Heart left ventricle (tissue), 16 donors: ENCODE measurements at places on chromosomes 5 and 9.

- no peak for DNase-seq
Measured at GRCh38 chr5:20230010-20230409, 242.0 kb upstream of the CDH18 start.

DNA sequence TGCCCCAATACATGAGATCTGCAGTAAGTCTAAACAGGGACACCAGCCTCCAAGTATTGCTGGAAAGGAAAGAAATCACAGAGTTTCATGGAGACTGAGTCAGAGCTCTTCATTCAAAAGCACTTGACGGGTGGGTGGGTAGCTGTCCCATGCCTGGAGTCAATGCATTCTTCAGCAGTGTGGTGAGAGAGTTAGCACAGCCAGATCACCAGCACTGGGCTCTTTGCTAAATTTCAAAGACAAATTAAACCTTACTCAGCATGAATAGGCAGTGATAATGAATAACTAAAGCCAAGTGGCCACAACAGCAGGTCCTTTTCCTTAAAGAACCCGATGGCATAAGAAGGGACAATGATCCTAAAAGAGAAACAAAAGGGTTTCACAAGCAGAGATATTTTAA lies 192.4 kb downstream of the ACTL7B start:
- no peak for DNase-seq

- DNase-seq, result no peak
Measured at GRCh38 chr5:83871533-83872395, 151.1 kb upstream of the HAPLN1 start.

- no peak for DNase-seq
Measured at GRCh38 chr5:144487761-144488160, 317.1 kb downstream of the KCTD16 start.

- no peak for DNase-seq
Measured at GRCh38 chr5:133696782-133697507, 84.6 kb upstream of the FSTL4 start.

DNA sequence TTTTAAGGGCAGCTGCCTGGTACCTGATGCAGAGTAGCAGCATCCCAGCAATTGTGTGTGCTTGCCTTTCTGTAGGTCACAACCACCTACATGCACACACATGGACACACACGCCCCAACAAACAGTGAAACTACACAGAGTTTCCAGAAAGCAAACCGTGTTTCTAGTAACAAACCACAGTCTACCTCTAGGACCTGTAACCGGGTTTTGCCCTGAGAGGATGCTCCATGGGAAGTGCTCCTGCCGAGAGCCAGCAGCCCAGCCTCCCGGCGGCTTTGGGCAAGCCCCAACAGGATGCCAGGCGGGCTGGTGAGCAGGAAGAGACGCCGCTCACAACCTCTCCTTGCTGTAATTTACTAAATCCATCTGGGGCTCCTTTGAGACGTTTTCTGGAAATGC lies 4.1 kb upstream of the TCF7 start:
- DNase-seq, result no peak

DNA sequence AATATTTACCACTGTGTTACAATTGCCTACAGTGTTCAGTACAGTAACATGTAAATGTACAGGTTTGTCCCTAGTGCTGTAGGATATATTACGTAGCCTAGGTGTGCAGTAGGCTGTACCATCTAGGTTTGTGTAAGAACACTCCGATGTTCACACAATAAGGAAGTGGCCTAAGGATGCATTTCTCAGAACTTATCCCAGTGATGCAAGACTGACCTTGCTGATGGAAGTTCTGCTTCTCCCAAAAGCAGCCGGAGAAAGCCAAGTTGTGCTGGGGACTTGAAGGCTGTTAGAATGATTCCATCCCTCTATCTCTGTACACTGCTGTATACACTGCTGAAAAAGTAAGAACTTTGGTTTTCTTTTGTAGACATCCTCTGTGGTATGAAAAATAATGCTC lies 21.6 kb downstream of the NEUROG1 start:
- DNase-seq, result no peak

- no peak for DNase-seq
Measured at GRCh38 chr5:123664961-123665360, 153.0 kb downstream of the CSNK1G3 start.

DNA sequence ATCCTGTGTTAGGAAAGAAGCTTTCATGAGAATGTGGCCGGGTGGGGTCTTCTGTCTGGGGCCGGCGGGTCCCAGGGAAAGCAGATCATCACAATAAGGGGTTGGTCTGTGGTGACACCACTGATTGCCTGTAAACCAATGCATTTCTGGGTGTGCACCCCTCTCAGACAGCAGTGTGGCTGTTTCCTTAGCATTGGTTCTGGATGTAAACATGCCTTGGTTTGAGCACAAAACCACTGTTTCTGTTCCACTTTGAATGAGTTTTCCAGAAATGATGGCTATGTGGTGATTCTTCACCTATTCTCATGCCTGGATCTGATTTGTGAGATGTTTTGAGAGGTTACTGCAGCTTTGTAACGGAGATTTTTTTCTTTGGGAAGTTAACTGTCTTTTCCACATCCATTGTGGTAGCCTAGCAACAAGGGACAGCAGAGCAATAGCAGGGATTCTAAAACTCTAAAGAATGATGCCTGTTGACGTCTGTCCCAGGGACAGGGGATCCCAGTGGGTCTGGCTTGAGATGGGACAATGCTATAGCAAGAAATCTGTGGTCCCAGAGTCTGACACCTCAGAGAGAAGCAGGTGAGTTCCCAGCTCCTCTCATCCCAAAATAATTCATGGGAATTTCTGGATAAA lies at the start of gene CCDC192:
TSS of gene CCDC192 (plus strand) at position 466 of the 636 bp plus-strand sequence. CDS start at position 521, 55 bp downstream.
- DNase-seq, result no peak

DNA sequence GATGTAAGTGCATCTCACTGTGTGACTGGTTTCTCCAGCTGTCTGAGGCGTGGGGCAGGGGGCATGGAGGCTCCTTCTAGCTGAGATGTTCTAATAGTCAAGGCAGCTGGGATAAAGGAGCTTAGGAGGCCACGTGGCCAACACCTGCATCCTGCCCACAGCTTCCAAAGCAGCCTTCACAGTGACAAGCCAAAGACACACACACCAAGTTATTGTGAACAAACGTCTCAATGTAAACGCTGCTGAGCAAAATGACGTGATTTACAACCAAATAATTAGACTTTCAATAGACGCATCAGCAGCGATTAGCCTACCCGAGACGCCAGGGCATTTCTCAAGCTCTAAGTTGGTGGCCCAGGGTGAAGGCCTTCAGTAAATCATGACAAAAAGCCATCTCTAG lies 23.2 kb upstream of the SLC25A51 start:
- DNase-seq, result peak; percentile 1

- DNase-seq, result no peak
Measured at GRCh38 chr5:178817506-178817905, 42.2 kb upstream of the ZNF354B start.

- no peak for DNase-seq
Measured at GRCh38 chr5:61176631-61177030, 14.4 kb upstream of the SMIM15 start.

- DNase-seq, result no peak
Measured at GRCh38 chr5:159010661-159011442, 88.9 kb downstream of the EBF1 start.

DNA sequence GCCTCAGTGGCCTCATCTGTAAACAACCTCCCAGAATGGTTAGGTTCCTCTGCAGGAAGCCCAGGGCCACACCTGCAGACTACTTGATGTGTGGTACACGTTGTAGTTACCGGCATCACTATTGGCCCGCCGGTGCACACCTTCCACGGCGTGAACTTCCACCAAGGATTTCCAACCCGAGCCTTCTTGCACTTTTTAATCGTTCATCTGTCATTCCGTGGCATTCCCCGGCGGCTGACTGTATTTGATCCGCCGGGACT lies 5.3 kb upstream of the TRIM41 start:
- no peak for DNase-seq

DNA sequence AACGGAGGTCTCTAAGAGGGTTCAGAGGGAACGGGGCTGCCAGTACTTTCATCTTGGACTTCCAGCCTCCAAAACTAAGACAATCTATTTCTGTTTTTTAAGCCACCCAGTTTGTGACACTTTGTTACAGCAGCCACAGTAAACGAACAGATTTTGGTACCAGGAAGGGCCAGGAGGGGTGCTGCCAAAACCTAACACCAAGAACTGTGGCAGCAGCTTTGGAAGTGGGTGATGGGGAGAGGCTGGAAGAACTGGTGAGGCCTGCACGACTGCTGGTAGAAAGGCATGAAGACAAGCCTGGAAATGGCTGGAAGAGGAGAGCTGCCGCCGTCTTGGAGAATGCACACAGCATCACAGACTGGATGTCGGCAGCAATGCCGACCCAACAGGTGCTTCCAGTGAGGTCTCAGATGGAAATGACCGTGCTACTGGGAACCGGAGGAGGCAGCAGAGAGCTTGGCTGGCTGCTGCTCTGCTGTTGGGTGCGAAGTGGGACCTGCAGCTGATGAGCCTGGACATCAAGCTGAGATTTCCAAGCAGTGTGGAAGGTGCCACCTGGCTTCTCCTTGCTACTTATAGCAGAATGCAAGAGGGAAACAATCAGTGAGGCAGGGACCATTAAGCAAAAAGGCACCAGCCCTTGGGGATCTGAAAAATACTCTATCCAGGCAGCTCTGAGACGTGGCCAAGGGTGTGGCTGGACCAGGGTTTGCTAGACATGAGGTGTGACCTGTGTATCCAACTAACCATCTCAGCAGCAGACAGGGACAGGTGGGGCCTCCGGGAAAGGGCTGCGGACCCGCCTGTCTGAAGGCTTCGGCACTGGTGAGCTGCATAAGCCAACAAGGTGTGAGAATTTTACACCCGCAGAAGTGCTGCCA lies 4.7 kb upstream of the TMEM210 start:
- no peak for DNase-seq

- no peak for DNase-seq
Measured at GRCh38 chr5:113552137-113552536, 38.6 kb downstream of the YTHDC2 start.

DNA sequence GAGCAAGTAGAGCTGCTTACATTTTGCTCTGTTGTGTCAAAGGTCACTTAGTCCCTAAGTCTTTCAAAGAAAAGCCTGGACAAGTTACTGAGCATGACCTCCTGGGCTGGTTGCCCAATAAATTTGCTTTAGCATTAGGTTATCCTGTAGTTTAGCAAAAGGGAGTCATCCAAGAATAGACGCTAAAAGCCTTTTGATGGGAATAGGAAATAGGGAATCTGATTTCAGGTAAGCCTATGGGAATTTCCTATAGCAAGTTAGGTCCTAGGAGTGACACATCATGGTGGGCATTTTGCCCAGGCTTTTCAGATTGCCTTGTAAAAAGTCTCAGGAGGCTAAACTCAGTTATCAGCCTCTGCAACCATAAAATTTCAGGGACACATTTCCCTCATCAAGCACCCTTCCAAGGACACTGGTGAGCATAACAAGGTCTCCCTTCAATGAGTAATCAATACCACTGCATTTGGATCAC lies 67.6 kb upstream of the RANBP3L start:
- DNase-seq, result no peak

GRCh38 chr9:131809941-131810344 lies 70.1 kb upstream of the RAPGEF1 start:
- DNase-seq, result no peak

DNA sequence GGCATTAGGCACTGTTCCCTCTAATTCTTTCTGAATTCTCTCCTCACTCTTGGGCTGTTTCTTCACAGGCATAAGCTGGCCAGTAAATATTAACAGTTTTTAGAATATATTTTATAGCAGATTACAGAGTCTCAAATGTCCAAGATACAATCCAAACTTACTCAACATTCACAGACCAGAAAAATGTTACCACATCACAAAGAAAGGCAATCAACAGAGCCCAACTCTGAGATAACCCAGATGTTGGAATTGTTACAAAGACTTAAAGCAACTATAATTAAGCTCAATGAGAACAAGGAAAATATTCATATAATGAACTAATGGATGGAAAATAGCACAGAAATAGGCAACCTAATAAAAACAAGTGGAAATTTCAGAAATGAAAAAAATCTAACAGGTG lies 401.1 kb upstream of the RGMB start:
- DNase-seq, result no peak

- no peak for DNase-seq
Measured at GRCh38 chr5:162699361-162699760, 631.8 kb downstream of the GABRG2 start.

DNA sequence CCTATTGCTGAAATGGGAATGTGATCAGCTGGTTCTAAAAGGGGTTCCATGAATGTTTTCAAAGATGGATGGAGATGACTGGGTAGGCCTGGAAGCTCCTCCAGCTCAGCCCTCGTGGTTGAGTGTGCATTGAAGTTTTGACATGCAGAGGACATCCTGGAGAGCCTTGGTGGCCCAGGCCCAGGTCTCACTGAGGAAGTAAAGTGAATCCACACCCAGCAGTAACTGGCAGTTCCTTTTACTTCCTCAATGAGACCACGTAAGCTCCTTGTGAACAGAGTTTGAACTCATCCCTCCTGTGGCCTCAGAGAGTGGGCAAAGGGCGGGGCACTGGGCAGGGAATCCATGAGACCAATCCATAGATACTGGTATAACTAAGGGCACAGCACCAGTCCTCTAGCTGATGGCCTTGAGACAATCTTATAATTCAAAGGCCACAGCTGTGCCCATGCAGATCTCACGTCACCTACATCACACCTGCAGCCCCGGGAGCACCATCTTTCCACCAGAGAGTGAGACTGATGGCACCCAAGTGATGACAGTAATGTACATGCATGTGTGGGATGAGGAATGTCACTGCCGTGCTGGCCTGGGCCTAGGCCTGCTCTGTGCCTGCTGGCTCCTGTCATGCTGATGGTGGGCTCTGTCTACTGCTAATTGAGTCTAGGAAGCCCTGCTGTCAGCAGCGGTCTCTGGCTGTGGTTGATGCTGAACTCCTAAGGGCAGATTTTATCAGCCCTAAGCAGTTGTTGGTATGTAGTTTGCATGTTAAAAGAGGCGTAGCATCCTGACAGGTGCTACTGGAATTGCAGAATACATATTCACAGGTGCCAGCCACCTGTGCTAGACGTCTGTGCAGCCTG lies 257.8 kb downstream of the FSTL4 start:
- DNase-seq, result no peak

GRCh38 chr9:95023217-95024003 lies 294.1 kb downstream of the FANCC start:
- DNase-seq, result peak; percentile 56

GRCh38 chr9:128253140-128253990 lies 22.4 kb downstream of the GOLGA2 start:
- DNase-seq, result no peak

DNA sequence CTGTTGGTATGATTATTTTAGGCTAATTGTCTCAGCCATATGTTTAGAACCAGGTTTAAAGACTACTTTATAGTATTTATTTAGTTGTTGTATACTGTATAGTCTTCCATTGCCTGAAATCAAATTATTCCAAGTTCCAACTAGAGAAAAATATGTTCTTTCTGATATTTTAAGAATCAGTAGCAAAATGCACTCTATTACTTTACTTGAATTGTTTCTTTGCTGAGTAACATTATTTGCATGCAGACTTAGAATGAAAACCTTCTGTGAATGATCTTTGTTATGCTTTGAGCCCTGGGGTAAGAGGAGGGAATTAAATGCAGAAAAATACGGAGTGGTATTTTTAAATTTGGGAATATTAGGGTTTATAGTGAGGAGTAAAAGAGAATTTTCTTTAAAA lies 47.9 kb downstream of the MEGF10 start:
- DNase-seq, result no peak
